ENCODE measurements at places on chromosomes 2 and 18. TPM values are rescaled to one million over a fixed set of nuclear protein-coding genes. Genes with fewer than 3 reads are reported as not detected.
A peak's percentile ranks its signal among the peaks of the same experiment; 100 is the strongest.

GRCh38 chr2:128159437-128159836 is 68.4 kb downstream of the UGGT1 start:
- no peak for DNase-seq

Gene IL18RAP
- not detected for total RNA-seq

GRCh38 chr2:127414638-127415592 is 3.3 kb upstream of the PROC start:
- DNase-seq: no peak

GRCh38 chr18:77148289-77148688 is 15.7 kb upstream of the MBP start:
- no peak for DNase-seq

- DNase-seq: peak; percentile 32
Measured at GRCh38 chr2:164903951-164904350, 51.4 kb downstream of the SLC38A11 start.

DNA sequence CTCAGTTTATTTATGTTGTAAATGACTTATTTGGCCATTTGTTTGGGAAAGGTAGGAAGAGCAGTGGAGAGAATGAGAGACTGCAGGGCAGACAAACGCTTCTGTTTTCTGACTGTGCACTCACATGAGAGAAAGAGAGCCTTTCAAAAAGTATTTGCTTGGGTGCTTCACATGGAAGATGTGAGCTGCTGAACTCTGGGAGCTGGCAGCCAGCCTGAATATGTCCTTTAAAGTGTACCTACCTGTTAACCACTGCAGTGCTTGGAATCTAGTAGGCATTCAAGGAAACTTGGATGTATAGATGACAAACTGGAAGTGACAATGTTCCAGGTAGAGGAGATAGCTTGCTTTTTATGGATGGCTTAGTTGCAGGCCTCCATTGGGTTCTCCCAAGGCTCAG is 68.8 kb downstream of the PTPRM start:
- no peak for DNase-seq

Gene CPO
- 0.40 TPM for total RNA-seq

GRCh38 chr2:68696554-68696953 is 38.1 kb upstream of the ARHGAP25 start:
- DNase-seq: no peak

DNA sequence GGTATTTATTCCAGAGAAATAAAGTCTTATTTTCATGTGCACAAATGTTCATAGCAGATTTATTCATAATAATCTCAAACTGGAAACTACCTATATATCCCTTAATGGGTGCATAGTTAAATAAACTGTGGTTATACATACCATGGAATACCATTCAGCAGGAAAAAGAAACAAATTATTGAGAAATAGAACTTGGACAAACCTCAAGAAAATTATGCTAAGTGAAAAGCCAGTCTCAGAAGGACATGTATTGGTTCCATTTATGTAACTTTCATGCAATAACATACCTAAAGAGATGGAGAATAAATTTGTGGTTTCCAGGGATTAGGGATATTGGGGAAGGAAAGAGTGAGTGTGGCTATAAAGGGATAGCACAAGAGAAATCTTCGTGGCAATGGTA is 452.6 kb downstream of the SETBP1 start:
- DNase-seq: no peak

DNA sequence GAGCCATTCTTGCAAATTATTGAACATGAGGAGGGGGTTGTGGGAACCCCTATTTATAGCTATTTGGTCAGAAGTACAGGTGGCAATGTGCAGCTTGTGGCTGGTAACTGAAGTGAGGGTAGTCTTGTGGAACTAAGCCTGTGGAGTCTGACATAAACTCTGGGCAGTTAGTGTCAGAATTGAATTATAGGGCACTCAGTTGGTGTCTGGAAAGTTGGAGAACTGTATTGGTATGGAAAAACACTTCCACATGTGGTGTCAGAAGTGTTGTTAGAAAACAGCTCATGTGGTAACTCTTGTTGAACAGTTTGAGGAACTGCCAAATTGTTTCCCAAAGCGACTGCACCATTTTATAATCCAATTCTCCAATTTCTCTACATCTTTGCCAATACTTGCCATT is 7.5 kb downstream of the RALBP1 start:
- DNase-seq: no peak

Gene LRATD1
- total RNA-seq: 14.2 TPM

DNA sequence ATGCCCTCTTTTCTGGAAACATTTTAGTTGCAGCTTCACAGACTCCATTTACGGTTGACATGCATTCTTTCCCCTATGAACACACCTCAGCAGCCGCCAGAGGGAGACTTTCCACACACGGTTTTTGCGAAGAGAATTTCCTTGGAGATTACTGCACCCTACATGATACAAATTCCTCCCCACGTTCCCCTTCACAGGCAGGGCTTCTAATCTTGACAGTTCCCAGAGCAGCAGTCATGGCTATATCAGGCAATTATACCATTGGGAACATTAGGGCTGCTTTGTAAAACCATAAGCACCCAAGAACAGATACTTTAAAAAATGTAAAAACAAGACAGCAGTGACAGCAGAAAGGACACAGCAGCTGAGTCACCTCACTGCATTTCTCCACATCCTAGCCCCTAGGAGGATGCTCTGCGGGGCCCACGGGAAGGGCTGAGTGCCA is 253.8 kb downstream of the TGIF1 start:
- peak; percentile 74 for DNase-seq

GRCh38 chr2:46936566-46936965 is 21.0 kb upstream of the MCFD2 start:
- DNase-seq: no peak

Gene TLX2
- total RNA-seq: not detected

- DNase-seq: no peak
Measured at GRCh38 chr2:150351922-150352321, 135.5 kb downstream of the RND3 start.

DNA sequence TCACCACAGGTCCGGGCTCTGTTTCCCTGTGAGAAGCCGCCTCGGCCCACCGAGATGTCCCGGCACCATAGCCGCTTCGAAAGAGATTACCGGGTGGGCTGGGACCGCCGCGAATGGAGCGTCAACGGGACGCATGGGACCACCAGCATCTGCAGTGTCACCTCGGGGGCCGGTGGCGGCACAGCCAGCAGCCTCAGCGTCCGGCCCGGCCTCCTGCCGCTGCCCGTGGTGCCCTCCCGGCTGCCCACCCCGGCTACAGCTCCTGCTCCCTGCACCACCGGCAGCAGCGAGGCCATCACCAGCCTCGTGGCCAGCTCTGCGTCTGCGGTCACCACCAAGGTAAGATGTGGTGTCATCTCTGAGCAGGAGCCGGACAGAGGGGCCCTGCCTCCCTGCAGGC is 177.2 kb downstream of the KLHL29 start:
- DNase-seq: no peak

DNA sequence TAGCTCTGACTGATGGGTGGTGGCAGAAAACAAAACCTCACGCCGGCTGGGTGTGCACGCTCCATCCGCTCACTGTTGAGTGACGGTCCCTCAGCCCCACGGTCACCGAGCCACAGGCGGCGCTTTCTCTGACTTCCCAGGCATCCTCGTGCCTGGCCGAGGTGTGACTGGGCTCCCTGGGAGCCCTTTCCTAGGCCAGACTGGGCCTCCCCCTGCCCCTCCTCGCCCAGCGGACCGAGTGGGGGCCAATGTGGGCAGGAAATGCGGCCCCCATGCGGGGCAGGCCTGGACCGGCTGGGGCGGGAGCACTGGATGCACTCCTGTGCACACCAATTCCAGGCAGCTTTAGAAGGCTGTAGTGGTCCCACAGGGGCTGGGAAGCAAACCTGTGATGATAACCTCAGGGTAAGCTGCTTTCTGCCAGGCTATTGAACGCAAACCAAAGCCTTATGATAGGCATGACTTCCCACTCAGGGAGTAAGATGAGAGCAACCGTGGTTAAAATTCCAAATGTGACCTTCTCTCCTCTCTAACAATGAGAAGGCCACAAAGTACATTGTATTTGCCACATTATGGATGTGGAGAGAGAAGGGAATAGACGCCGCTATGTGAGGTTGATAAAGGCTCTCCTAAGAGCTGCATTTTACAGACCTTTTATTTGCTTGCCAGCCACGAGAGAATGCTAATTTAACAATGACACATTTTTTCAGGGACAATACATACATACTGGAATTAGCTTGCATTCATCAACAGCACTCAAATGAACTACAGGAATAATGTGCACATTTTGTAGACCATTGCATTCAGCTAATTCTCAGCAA is 83.9 kb upstream of the PGAP1 start:
- no peak for DNase-seq

GRCh38 chr2:69741229-69741574 is 732 bp upstream of the ANXA4 start:
- DNase-seq: peak; percentile 46

DNA sequence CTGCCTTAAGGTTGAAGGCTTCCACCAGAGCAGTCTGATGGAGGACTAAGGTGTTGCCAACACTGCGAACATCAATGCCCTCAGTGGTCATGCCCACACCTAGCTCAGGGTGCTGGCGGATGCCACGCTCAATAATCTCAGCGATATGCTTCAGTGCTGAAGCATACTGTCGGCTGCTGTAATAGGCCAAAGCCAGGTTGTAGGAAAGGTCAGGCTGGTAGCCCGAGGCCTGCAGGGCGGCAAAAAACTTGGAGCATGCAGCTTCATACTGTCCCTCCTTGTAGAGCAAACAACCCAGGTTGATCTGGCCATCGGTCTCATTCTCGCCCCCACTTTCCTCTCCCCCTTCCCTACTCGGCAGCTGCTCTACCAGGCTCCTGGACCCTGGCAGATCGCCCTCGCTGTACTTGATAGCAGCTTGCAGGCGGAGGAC is 159.4 kb downstream of the AGPS start:
- peak; percentile 2 for DNase-seq

DNA sequence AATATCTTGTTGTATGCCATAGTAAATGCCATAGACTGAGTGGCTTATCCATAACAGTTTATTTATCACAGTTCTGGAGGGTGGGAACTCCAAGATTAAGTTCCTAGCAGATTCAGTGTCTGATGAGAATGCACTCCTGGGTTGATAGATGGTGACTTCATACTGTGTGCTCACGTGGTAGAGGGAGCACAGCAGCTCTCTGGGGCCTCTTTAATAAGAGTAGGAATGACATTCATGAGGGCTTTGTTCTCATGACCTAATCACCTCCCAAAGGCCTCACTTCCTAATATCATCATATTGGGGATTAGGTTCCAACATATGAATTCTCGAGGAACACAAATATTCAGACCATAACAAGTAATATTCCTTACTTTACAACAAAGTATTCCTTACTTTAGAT is 98.1 kb upstream of the SH3BP4 start:
- no peak for DNase-seq

- no peak for DNase-seq
Measured at GRCh38 chr2:9735335-9735734, 104.5 kb upstream of the YWHAQ start.

DNA sequence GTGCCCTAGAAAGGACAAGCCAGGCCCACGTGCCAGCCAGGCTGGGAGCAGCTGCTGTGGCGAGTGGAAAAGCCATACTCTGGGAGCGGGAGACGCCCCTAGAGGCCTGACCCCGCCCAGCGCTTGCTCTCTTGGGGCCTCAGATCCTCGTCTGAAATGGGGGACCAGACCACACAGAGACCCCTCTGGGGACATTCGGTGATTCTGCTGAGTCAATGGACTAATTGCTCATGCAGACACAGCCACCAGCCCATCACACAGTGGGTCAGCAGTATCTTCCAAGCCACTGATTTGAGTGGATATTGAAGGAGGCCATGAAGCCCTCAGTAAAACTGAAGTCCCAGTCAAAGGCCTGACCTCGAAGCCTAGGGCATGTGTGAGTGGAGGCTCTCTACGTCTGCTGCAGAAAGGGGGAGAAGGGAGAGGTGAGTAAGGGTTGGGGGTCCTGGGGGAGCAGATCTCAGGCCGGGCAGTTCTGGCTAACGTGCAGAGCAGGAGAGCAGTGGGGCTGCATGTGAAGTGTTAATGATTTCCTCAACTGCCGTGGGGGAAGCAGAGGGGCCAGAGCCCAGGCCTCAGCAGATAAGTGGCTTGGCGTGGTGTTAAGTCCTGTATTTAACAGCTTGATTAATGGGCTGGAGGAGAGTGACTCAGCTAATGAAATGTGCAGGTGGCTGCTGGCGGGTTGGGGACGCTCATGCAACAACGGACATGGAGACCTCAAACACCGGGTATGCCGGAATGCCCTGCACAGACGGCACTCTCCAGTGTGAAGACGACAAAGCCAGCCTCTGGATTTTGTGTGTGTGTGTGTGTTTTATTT is 104.4 kb upstream of the TWIST2 start:
- DNase-seq: no peak

GRCh38 chr18:24790347-24790746 is 329.9 kb downstream of the HRH4 start:
- no peak for DNase-seq

GRCh38 chr18:51383711-51384110 is 186.2 kb upstream of the MEX3C start:
- DNase-seq: no peak

GRCh38 chr2:144512891-144513351 is 7.0 kb downstream of the ZEB2 start:
- no peak for DNase-seq

GRCh38 chr18:6737833-6738232 is 8.3 kb downstream of the ARHGAP28 start:
- no peak for DNase-seq

GRCh38 chr2:63652652-63652985 is 63.9 kb downstream of the MDH1 start:
- no peak for DNase-seq

GRCh38 chr2:137181370-137181769 is 416.0 kb downstream of the THSD7B start:
- DNase-seq: no peak

Gene SLC9A4
- total RNA-seq: 0.12 TPM

Gene CDKL4
- total RNA-seq: 1.3 TPM

DNA sequence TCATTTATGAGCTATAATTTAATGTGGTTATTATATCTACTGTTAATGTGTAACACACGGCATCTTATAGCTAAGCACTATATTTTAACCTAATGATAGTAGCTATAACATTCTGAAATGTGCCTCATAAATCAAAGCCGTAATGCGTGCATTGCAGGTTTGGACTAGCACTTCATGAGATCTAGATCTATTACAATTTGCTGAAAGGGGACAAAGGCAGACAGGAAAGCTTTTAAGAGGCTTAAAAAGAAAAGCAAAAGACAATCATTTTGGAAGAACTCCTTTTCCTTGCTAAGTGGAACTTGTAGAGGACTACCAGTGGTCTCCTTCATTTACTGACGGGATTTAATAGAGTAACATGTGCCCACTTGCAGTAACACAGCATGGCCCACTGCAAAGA is 213.1 kb downstream of the NBAS start:
- DNase-seq: no peak

GRCh38 chr2:190088917-190089316 is 26.4 kb upstream of the MSTN start:
- peak; percentile 59 for DNase-seq

Gene SLC5A7
- not detected for total RNA-seq

DNA sequence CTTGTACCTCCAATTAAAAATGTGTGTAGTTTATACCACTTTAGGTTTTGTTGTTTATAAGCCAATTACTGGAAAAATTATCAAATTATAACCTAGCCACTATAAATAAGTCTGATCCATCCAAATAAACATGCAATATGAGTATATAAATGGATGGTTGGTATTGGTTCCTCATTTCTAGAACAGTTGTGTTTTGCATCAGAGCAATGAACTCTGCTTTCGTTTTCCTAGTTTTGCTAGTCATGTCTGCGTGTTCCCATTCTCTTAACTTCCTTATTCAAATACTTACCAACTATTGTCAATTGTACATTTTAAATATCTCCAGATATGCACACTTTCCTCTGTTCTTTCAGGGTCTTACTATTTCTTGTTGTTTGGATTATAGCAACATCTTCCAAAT is 641.7 kb downstream of the NR4A2 start:
- DNase-seq: no peak

Gene EIF2B4
- 42.0 TPM for total RNA-seq

Gene KCNS3
- total RNA-seq: 3.5 TPM
